Activated T-helper 1 cell treated with anti-CD3 and anti-CD28 coated beads, Interleukin-2, amount 50 U/mL, for 16 hours (primary cell): ENCODE measurements at places on chromosomes 2 and 18.

GRCh38 chr2:120589771-120590608 lies 145.7 kb upstream of the GLI2 start:
- DNase-seq, result no peak

GRCh38 chr18:41466436-41467160 lies 488.4 kb upstream of the PIK3C3 start:
- no peak for DNase-seq

GRCh38 chr2:85769236-85769982 lies 15.6 kb downstream of the ATOH8 start:
- DNase-seq, result no peak

- no peak for DNase-seq
Observed at GRCh38 chr2:207115715-207116364, 49.9 kb downstream of the KLF7 start.

- no peak for DNase-seq
Observed at GRCh38 chr2:234705108-234705507, 208.2 kb upstream of the ARL4C start.

DNA sequence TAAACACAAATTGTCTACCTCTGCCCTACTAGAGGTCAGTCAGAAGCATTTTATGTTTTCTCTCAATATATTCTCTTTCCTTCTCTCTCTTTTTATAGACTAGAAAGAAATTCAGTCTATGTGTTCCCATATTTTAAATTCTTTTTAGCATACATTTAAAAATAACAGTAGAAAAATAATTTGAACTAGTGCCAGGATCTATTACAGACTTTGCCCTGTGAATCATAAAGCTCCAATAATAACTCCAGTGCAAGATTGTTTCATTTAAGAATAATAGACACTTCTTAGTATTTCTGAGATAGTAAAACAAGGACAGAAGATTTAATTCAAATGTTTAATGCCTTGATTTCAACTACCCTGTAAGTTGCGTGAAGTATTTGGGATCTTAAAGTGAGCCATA lies 60.1 kb downstream of the ITGB6 start:
- DNase-seq, result no peak

DNA sequence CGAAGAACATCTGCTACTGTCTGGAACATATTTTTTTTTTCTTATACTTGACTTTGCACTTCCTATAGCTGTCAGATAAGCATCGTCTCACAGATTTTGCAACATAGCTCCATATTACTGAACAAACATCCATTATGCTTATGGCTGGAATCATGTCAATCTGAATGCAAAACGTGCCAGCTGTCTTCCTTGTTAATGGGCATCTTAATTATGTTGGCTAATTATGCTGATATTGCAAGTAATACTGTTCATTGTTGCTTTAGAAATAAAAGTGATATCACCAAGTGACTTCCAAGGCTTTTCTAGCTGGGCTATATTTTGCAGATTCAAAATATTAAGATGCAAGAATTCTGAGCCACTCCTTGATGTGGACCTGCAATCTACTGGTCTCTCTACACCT lies 176.8 kb downstream of the ARL4C start:
- no peak for DNase-seq

- DNase-seq, result no peak
Observed at GRCh38 chr2:147589127-147589526, 255.7 kb upstream of the ACVR2A start.

DNA sequence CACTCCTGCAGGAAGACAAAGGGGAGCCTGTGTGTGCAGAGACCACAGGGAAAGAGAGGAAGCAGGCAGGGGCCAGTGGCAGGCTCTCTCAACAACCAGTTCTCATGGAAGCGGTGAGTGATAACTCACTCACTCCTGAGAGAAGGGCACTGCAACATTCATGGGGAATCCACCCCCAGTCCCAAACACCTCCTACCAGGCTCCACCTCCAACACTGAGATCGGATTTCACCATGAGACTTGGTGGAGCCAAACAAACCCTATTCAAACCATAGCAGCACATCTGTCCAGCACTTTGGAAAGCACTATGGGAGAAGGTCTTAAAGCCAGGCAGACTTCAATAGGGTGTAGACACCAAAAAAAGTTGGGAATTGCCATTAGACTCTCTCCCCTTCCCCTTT lies 345.7 kb upstream of the SPRED2 start:
- no peak for DNase-seq

DNA sequence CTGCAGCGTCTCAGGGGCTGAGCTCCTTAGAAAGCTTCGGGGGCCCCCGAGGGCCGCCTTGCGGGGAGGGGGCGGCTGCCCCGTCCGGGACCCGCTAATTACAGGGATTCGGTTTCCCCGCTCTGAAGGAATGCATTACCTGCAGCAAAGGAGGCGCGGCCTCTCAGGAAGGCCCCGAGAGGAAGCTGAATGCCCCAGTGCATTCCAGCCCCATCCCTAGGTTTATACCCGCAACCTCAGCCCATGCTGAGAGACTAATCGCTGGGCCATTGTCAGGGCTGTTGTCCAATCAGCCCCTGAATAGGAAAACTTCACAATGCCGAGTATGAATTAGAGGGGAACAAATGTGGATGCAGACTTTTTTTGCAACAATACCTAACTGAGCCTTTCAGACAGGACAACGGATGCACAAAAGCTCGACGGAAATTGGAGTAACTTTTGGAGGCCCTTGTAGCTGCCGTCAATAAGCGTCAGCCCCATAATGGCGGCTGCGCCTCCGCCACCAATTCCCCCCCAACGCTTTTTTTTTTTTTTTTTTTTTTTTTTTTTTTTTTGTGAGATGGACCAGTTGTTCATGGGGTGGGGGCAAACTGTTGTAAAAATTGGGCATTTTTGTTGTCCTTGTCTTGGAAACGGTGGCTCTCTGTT lies 138.6 kb upstream of the SIX3 start:
- no peak for DNase-seq

DNA sequence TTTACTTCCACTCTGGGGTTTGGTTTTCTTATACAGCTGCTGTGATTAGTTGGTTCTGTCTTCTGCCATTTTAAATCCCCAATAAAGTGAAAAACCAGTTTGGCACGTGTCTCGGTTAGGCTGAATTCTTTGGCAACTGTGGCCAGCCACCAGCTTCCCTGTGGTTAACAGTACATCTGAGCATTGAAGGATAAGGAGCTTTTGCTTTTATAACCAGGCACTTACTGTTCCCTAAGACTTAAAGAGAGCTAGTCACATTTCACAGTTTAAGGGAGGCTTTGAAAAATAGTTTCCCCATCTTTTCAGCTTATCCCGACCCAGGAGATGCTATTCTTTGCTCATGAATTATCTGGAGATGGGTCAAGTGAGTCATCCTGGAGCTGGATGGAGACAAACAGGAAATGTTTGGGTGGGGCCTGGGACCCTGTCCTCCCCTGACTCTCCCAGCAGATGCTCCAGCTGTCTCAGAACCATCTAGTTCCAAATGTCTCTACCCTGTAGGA lies 57.3 kb upstream of the EML6 start:
- DNase-seq, result no peak

GRCh38 chr2:96739076-96739632 lies 710 bp downstream of the LMAN2L start:
- no peak for DNase-seq

DNA sequence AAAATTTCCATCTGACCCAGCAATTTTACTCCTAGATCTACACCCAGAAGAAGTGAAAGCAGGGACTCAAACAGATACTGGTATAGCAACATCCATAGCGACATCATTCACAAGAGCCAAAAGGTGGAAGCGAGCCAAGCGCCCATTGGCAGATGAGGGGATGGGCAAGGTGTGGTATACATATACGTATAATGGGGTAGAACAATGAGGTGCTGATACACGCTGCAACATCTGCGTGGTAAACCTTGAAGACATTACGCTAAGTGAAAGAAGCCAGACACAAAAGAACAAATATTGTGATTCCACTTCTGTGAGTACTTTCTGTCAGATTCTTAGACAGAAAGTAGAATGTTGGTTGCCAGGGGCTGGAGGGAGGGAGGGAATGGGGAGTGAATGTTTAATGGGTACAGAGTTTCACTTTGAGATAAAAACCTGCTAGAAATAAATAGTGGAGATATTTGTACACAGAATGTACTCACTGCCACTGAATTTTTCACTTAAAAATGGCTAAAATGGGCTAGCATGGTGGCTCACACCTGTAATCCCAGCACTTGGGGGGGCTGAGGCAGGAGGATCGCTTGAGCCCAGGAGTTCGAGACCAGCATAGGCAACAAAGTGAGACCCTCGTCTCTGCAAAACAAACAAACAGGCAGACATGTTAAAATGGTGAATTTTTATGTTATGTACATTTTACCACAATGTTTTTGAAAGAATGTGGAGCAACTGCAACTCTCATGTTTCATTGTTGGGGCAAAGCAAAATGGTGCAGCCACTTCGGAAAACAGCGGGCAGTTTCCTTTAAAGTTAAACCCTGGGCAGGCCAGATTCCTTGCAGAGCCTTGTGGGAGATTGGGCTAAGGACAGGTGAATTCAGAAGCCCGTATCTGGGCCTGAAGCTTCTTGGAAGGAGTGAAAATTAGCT lies 103.4 kb upstream of the MYCN start:
- no peak for DNase-seq

- no peak for DNase-seq
Observed at GRCh38 chr18:27789406-27789805, 387.5 kb downstream of the CDH2 start.

DNA sequence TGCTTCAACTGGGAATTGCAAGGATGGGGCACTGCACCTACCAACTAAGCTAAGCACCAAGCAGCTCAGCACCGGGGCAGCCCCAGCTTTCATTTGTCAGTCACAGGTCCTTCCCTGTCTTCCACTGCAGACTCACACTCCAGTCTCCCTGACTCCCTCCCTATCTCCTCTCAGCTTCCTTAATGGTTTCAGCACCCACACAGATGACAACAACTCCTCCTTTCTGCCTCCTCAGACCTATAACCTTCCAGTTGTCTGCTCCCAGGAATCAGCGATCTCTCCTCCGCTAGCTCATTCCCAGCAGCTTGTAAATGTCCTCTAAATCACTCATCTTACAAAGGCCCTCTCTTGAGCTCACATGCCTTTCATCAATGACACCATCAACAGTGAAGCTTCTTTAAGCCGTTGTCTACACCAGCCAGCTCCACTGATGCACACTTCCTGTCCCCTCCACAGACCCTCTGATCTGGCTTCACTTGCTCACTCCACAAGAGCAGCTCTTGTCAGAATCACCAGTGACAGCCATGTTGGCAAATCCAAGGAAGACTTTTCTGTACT lies 32.1 kb downstream of the CLASP1 start:
- DNase-seq, result no peak

- DNase-seq, result no peak
Observed at GRCh38 chr2:174157053-174157452, 91.3 kb downstream of the OLA1 start.

- DNase-seq, result no peak
Observed at GRCh38 chr2:8719528-8719927, 37.7 kb downstream of the ID2 start.

GRCh38 chr2:218811382-218811781 lies 20.2 kb downstream of the PRKAG3 start:
- no peak for DNase-seq
